Stimulated activated CD8-positive, alpha-beta memory T cell treated with anti-CD3 and anti-CD28 coated beads, Interleukin-12 subunit alpha, Interleukin-12 subunit beta, amount 100 ng/mL, for 4 hours (primary cell): ENCODE measurements at places on chromosomes 5 and 9.

- DNase-seq = no peak
Measured at GRCh38 chr9:109940561-109940960, 160.6 kb downstream of the PALM2AKAP2 start.

DNA sequence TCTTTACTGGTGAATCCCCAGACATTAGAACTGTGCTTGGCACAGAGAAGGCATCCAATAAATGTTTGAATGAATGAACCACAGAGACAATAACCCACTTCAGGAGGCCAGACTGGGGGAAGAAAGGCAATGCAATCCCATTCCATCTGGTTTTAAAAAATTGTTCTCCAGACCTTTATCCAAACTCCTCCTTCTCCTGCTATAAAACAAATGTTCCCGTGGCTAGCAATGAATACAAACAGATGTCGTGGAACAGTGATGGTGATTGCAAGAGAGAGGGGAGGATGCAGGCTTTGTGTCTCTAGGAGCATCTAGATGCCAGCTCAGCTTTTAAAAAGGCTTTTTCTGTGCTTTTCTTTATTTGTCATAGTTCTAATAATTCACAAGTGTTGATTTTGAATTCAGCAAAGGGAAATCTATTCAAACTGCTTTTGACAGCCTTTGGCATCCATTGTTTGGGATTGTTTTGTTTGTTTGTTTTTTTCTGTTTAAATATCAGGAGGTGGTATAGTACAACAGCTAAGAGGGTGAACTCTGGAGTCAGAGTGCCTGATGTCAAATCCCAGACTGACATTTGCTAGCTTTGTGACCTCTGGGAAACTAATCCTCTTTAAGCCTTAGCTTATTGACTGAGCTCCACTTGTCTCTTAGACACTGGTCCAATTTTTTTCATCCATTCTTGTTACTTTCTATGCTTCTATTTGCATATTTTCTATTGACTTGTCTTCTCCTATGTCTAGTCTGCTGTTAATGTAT lies 59.1 kb downstream of the TNFSF15 start:
- DNase-seq = no peak

DNA sequence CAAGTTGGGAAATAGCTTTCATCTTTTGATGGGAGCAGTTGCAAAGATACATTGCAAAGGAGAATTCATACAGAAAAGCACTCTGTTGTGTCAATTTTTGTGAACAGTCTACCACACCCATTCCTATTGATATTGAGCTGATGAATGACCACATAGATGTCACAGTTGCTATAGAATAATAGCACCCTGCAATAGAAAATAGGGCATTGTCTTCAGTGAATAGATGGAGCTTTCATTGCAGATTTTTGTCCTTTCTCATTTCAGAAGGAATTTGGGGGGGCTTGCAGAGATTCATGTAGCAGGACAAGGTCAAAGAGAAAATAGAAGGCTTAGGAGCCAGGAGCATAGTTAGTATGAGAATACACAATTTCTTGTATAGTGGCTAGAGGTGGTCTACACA lies 237.9 kb downstream of the TMEM38B start:
- DNase-seq = no peak

DNA sequence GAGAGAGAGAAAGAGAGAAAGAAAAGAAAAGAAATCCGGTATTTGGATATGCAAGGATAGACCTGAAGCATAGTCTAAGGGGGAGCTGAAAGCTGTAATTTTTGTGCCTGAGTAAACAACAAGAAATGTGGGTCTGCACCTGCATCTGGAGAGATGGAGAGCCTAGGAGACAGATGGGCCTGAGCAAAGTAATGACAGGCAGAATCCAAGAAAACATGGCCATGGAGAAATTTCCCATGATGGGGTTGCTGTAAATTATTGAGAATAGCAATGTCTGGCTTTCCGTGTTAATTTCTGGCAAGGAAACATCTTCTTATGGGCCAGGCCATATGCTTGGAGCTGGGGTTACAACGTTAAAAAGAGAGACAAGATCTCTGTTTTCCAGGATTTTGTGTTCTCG lies 40.2 kb downstream of the YIPF5 start:
- DNase-seq = no peak

DNA sequence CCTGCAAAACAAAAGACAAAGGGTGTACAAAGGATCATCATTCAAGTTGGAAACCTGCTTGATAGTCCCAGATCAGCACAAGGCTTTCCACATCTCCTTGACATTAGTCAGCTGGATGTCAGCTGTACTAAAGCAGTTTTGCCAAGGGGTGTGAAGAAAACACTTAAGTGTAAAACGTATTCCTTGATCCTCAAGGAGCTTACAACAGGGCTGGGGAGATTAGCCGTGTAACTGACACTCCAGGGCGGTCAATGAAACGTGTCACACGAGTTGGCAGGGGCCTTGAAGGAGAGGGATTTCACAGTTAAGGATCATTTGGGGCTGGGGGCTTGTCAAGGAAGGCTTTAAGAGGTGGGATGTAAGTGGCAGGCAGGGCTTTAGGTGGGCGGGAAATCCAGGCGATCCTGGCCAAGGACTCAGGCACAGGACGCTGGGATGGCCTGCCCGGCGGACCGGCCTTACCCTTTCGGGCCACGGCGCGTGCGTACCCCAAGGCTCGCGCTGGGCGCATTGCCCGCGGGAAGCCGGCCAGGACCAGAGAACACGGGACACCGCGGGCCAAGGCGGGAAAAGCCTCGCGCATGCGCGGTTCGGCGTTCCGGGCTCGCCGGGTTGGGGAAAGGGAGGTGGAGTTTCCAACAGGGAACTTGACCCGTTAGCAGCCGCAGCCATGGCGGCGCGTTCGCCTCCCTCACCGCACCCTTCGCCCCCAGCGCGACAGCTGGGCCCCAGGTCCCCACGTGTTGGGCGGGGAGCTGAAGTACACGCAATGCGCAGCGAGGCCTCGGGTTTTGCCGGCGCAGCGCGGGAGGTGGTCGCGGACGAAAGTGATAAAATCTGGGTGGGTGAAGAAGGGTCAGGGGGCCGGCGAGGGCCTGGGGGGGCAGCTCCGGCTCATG lies at the start of gene CNTLN:
Gene CNTLN (plus strand): TSS at position 645 of the 899 bp plus-strand sequence. CDS start 26 bp downstream, at position 671.
- peak; percentile 17 for DNase-seq

DNA sequence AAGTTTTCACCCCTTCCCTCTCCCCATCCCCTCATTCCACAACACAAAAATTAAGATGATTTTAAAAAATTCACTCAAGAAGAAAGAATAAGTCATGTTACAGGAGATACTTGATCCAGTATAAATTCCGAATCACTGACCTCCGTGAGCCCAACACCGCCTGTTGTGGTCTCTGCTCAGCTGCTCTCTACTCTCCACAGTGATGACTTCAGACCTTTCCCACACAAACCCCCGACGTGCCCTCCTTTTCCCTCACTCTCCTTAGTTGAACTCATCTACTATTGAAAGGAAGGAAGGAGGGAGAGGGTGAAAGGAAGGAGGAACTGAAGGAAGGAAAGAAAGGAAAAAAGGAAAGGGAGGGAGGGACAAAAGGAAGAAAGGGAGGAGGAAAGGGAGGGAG lies 55.1 kb downstream of the ZNF354C start:
- no peak for DNase-seq

DNA sequence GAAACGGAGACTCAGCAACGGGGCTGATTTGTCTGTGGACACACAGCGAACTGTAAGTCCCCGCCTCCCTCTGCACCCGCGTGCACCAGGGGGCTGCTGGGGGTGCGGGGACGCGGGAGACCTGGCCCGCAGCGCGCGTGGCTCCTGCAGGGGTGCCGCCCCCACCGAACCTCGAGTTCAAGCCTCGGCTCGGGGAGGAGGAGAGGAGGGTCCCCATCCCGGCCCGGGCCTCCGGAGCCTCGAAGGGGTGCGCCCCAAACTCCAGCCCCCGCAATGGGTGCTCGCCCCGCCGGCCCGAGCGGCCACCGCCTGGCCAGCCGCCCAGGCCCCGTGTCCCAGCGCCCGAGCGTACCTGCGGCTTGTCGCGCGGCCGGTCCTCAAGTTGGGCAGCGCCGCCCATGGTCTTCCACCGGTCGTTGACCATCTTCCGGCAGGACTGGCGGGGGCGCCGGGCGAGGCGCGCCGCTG lies 829 bp downstream of the FIBCD1 start:
- no peak for DNase-seq

DNA sequence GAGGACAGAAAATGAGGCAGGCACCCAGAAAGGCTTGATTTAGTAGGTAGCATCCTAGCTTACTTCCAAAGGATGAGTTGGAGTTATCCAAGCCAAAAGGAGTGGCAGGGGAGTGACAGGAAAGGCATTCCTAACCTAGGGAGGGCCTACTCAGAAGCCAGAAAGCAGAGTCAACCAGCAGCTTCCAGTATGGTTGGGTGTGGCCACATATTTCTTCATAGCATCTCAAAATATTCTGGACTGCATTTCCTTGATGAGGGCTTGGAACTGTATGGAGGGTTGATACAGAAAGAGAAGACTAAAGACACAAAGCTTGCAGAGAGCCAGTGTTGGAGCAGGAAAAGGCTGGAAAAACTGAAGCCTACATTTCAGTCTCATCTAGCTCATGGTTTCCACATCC lies 656.8 kb upstream of the DMAC1 start:
- DNase-seq = no peak

- DNase-seq = no peak
Measured at GRCh38 chr9:75072895-75073294, 15.1 kb downstream of the NMRK1 start.

DNA sequence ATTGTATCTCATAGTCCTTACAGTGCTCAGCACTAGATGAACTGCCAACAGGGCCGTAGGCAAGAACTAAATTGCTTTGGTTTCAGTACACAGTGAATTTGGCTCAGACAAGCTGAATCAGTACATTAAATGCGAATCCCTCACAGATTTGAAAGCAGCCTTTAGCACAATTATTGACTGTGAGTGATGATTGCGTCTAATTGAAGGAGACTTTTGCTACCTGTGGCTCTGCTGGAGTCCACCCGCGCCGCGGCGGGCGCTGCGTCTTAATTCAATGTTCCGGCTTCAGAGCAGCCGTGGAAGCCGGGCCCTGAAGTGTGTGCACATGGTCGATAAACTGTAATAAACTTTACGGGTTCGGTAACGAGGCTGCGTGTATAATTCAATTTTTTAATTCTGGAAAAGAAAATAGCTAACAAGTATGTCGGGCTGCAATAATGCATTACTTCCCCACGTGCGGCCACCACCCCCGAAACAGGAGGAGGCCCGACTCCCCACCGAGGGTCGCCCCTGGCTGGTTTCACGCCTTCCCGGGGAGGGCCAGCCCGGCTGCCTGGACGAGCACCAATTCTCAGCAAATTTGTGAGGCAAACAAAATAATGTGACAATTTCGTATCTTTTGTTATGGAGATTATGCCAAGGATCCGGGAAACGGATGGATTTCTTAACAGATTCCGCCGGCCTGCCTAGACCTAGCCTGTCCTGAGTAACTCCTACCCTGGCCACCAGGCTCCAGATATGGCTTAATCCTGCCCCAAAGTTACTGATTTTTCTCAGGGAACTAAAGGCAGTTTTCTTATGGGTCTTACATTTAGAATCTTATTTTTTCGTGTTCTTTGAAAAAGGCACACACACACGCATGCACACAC lies 269.4 kb upstream of the IRX1 start:
- no peak for DNase-seq

- no peak for DNase-seq
Measured at GRCh38 chr5:119187776-119188529, 117.1 kb downstream of the DMXL1 start.

DNA sequence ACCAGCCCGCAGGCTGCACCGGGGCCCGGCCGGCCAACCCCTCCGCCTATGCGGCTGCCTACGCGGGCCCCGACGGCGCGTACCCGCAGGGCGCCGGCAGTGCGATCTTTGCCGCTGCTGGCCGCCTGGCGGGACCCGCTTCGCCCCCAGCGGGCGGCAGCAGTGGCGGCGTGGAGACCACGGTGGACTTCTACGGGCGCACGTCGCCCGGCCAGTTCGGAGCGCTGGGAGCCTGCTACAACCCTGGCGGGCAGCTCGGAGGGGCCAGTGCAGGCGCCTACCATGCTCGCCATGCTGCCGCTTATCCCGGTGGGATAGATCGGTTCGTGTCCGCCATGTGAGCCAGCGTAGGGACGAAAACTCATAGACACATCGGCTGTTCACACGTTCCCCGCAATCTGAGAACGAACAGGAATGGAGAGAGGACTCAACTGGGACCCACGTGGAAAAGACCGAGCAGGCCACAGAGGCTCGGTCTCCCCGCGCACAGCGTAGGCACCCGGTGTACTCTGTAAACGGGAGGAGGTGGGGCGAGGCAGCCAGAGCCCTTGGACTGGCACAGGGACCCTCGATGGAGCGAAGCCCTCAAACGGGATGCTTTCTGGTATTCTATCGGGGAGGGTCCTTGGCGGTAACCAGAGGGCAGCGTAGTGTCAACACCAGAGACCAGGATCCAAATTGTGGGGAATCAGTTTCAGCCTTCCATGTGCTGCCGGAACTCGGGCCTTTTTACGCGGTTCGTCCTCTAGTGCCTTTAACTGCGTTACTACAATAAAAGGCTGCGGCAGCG lies 1.9 kb downstream of the FOXE1 start:
- DNase-seq = no peak

DNA sequence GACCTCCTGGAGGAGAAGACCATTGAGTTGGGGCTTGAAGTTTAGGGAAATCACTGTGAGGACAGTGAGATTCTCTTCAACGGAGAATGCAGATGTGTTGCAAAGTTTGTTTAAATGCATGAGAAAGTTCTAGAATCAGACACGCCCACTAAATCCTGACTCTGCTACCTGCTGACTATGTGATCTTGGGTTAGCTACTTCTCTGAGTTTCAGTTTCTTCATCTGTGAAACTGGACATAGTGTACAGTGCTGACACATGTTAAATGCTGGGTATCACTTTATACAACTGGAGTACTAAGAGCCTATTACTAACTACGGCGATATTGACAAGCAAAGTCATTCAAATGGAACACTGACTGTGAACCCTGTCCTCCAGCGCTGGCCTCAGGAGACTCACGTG lies 255.5 kb downstream of the HSPA4 start:
- no peak for DNase-seq

- no peak for DNase-seq
Measured at GRCh38 chr9:16294133-16294770, 576.2 kb downstream of the BNC2 start.

DNA sequence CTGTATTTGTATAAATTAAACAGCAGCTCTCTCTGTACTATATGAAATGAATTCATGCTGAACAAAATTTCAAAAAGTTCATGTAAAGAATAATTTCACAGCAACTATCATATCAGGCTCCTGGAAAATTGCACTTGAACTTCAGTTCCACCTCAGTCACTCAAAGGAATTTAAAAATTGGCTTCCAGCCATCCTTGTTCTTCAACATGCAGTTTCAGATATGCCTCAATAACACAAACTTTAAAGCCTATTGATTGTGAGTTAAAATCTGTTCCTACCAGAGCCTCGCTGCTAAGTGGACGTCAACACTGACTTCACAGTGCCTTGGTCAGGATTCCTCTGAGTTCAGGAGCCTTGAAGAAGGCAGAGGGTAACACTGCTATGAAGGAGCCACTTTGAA lies 418.7 kb upstream of the WWC1 start:
- DNase-seq = no peak

DNA sequence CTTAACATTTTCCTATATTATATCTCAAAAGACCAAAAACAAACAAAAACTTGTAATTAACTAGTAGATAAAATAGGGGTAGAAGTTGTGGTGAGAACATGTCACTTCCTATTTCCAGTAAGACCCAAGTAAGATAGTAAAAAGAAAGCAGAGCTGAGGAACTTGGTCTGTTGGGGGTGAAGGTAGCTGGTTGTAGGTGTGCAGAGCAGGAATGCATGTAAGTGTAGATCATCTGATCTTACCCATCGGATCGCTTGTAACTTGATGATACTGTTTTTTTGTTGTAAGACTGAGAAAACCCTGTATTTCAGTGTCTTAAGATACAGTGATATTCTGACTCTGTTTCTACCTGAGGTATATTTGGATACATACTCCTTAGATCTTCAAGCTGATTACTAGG lies 5.7 kb downstream of the SRP19 start:
- DNase-seq = no peak

GRCh38 chr5:97979740-97980139 lies 793.7 kb upstream of the RGMB start:
- no peak for DNase-seq
